ENCODE measurements at places on chromosomes 7 and 10.

DNA sequence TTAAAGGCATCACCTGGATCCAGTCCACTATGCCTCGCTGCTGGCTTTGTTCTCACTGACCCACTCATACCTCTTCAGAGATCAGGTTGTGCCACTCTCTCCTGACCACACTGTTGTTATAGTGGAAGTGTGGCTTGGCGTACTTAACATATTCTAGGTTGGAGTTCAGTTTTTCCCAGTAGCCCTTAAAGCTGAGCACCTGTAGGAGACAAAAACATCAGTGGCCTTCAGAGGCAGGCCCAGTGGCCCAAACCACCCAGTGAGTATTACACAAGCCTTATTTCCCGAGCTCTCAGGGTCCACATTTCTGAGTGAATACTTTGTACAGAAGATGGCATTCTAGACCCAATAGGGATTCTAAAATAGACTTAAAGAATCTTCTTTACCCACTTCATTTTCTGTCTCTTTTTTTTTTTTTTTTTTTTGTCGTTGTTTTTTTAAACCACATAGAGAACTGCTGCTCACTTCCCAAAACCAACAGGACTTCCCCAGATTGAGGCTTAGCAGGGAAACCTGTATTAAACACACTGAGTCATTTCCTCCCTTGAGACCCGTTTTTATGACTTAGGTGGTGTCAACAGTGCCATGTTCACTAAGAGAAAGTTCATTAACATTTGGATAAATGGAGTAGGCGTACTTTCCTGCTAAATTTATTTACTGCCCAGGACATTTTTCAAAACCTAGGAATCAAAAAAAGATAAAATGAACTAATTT, 85.8 kb downstream of the GSAP start:
- no peak for DNase-seq

GRCh38 chr7:123876557-123877256, 31.7 kb downstream of the HYAL4 start:
- no peak for DNase-seq

DNA sequence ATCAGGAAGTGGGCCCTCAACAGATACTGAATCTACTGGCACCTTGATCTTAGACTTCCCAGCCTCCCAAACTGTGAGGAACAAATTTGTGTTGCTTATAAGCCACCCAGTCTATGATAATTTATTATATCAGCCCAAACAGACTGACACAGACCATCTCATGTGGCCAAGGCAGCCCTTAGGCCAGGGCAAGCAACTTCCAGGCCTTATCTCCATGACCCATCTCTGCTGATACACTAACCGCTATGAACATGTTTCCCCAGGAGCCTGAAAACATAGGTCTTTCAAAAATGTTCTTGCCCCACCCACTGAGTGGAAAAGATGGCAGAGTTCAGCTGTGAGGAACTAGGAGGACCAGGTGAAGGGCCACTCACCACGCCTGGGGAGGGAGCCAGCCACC, 3.2 kb upstream of the BLOC1S2 start:
- DNase-seq: no peak

- DNase-seq: no peak
Observed at GRCh38 chr10:10292501-10292900, 725.2 kb upstream of the CELF2 start.

GRCh38 chr7:115558161-115558560, 472.4 kb downstream of the TFEC start:
- DNase-seq: no peak

GRCh38 chr7:102272075-102272916, 14.4 kb upstream of the SH2B2 start:
- peak; percentile 65 for DNase-seq

- DNase-seq: no peak
Observed at GRCh38 chr7:26937306-26937705, 72.9 kb upstream of the SKAP2 start.

- DNase-seq: no peak
Observed at GRCh38 chr10:69315100-69315542, 36.8 kb downstream of the HK1 start.

DNA sequence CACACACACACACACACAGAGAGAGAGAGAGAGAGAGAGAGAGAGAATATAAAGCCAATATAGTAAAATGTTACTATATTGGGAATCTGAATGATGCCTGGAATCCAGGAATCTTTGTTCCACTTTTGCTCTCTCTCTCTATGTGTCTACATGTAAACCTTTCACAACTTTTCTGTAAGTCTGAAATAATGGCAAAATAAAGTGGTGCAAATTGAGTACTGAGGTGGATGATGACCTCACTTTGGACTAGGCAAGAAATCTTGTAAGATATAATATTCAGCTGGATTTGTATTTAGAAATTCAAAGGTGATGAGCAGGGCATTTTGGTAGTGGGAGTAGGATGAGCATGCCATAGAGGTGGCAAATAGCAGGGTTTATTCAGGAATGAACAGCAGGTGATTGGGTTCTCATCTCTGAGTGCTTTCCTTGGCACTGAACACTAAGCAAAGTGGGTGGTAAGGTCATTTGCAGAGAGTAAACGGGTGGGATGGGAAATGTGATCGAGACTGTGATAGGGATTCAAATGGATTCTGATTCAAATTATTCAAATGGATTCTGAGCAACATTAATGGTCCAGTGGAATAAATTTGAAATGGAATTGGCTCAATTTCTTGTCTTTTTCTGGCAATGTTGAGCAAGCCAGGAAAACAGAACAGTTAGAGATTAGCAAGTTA, 9.7 kb upstream of the ANLN start:
- no peak for DNase-seq

DNA sequence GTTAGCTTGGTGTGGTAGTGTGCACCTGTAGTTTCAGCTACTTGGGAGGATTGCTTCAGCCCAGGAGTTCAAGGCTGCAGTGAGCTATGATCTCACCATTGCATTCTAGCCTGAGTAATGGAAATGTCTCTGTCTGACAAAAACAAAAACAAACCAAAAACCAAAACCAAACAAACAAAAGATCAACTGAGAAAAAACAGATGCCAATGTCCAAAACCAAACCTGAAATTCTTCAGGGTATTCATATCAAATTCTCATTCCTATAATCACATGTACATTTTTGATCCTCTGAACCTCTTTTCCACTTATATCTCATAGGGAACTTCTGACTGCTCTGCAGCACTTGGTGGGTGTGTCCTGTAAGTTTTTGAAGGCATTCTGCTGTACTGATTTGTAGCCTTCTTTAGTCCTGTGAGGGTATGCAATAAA, 87.0 kb downstream of the CDK6 start:
- no peak for DNase-seq

DNA sequence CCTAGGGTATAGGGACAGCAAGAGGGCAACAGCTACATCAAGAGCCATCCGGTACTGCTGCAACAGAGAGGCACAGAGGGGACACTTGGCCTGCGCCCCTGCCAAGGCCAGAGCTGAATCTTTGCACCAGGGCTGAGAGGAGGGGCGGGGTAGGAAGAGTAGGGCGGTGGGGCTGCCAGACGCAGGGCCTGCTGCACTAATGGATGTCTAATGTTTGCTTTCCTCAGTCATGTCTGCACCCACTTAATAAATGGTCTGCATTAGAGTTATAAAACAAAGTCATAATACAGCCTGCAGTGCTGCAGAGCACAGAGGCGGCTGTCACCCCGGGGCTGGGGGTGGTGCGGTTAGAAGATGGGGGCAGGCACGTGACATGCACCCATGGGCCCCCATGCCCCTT, 42.2 kb upstream of the SLC29A3 start:
- DNase-seq: no peak

- no peak for DNase-seq
Observed at GRCh38 chr7:73749931-73750776, 11.6 kb upstream of the ABHD11 start.

DNA sequence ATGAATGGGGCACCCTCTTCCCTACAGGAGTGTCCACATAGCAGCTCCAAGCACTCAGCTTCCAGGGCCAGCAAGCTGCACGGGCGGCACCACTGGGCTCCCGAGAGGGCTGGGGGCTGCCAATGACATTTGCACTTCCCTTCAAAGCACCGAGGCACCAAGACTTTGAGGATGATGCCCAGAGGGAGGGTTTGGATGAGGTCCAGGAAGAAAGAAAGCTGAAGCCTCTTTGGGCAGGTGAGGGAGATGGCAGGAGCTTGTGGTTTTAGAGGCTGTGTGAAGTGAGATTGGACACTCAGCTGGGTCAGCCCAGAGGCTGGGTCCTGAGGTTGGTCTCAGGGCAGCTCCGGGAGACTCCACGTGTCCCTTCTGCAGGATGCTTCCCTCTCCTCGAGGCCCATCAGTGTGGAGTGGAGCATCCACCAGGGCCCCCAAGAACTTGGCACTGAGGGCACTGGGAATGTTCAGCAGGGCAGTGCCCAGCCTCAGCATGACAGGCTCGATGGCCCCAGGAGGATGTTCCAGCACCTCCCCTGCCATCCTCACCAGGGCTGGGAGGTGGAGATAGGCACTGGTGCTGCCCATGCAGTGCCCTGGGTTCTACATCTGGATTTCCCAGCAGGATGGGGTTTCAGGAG, 54.9 kb upstream of the IGFBP3 start:
- no peak for DNase-seq

- DNase-seq: no peak
Observed at GRCh38 chr7:135169964-135170273, 588 bp downstream of the CYREN start.

GRCh38 chr7:45259966-45260646, 102.5 kb downstream of the RAMP3 start:
- peak; percentile 56 for DNase-seq

- no peak for DNase-seq
Observed at GRCh38 chr7:30411897-30412296, 66.7 kb downstream of the NOD1 start.

GRCh38 chr7:28748933-28749584, 209.1 kb downstream of the TRIL start:
- DNase-seq: no peak

DNA sequence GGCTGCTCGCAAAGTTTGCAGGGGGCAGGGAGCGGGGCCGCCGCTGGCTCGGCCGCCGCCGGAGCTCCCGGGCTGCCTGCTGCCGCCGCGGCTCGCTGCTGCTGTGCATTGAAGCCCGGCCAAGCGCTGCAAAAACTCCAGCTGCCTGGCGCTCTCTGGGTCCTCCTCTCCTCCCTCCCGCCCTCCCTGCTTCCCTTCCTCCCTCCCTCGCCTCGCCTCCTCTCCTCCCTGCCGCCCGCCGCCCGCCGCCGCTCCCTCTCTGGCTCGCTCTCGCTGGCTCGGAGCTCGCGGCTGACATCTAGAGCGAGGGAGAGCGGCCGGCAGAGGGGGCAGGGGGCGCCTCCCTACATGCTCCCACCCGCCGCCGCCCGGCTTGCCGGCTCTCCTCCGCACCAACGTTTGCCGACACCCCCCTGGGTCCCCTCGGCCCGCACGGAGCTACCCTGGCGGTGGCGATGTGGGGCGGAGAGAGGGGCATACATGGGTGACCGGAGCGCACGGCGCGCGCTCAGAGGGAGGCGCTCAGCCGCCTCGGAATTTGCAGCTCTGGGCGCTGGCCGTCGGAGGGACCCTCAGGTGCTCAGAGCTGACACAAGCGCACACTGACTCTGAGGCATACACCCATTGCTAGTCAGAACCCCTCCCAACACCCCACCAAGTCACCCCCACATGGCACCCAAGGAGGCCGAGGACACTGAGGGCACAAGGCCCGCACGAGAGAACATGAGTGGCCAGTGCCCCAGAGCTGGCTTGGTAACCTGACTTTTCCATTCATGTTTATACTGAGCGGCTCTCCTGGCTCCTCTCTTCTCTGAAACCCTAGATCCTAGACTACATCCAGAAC, 1.2 kb upstream of the PLXNA4 start:
- DNase-seq: no peak

- DNase-seq: no peak
Observed at GRCh38 chr10:8633909-8634308, 579.4 kb downstream of the GATA3 start.

- DNase-seq: no peak
Observed at GRCh38 chr10:70744617-70745143, 40.5 kb downstream of the TBATA start.

- DNase-seq: no peak
Observed at GRCh38 chr7:95772298-95772770, at the start of gene DYNC1I1. DYNC1I1 (plus strand) TSS chr7:95772554; CDS start chr7:95804730, 32,176 bp downstream.

DNA sequence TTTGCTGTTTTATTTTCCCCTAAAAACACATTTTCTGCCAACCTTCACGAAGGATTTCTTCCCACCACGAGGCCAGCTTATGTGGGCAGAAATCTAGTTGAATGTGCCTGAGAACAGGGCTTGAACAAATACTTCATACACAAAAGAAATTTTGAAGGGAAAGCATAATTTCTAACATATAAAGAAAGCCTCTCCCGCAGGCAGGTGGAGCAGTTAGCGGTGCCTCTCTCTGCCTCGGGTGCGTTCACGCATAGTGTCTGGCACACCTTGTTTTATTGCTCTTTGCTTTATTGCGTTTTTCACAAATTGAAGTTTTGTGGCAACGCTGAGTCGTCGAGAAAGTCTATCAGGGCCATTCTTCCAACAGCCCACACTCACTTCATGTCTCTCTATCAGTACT, 7.0 kb upstream of the CSGALNACT2 start:
- DNase-seq: no peak

DNA sequence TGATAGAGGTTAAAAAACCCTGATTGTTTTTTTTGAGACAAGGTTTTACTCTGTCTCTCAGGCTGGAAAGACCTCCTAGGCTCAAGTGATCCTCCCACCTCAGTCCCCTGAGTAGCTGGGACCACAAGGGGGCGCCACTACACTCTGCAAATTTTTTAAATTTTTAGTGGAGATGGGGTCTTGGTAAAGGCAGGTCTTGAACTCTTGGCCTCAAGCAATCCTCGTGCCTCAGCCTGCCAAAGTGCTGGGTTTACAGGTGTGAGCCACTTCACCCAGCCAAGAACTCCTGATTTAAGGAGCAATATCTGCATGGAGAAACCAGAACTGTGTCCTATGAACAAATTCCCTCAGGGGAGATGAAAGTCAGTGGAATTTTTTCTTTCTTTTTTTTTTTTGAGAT, 7.3 kb upstream of the KLHDC10 start:
- peak; percentile 46 for DNase-seq

DNA sequence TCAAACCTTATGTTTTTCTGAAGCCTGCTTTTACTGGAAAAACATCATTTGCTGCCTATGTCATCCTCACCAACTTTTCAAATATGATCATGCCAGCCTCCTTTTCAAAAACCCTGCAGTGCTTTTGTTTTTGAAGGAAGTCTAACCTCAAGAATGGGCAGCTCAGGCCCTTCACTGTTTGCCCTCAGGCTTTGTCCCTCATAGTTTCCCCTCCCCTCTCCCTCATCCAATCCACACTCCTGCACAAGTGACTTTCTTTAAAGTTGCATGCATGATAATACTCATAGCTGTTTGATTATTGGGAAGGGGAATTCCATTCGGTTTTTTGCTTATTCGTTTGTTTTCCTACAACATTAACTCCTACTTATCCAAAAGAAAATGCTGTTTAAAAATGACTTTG, 219.4 kb downstream of the SEMA3E start:
- DNase-seq: no peak

- no peak for DNase-seq
Observed at GRCh38 chr10:111384556-111384955, 307.7 kb downstream of the ADRA2A start.

GRCh38 chr7:120966961-120967360, 16.4 kb downstream of the ING3 start:
- no peak for DNase-seq

GRCh38 chr10:96339956-96340904, 18.6 kb downstream of the OPALIN start:
- peak; percentile 11 for DNase-seq
